ENCODE measurements at places on chromosomes 4 and X.

DNA sequence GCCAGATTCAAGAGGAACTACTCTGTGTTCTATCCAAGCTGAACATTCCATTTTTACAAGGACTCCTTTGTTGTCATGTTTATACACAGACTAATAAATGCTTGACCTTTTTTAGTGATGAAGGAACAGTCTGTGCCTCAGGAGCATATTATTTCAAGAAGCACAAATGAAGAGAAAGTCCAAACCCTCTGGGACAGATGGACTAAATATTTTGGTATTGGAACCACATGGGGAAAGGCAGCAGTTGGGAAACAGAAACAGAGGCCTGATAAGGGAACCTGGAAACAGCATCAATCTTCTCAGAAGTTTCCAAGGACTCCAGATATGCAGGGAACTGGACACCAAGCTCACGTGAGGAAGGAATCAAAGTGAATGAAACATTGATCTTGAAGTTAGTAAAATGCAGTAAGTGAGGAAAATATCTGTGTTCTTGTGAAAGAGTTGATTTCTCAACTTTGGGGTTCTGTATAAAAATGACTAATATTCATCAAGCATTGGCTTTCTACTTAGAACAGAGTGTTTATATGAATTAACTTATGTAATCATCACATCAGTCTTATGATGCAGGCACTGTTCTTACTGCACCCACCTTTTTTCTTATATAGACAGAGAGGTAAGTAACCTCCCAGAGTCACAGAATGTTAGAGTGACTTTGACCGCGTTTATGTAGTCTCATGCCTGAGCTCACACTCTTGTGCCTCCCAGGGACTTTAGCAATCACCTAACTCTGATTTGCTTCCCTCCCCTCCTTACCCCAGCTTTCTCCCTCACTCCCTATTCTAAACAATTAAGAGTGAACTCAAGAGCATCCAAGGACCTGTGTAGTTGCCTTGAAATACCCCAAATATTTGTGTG is 148.9 kb upstream of the JADE1 start:
- DNase-seq: no peak

DNA sequence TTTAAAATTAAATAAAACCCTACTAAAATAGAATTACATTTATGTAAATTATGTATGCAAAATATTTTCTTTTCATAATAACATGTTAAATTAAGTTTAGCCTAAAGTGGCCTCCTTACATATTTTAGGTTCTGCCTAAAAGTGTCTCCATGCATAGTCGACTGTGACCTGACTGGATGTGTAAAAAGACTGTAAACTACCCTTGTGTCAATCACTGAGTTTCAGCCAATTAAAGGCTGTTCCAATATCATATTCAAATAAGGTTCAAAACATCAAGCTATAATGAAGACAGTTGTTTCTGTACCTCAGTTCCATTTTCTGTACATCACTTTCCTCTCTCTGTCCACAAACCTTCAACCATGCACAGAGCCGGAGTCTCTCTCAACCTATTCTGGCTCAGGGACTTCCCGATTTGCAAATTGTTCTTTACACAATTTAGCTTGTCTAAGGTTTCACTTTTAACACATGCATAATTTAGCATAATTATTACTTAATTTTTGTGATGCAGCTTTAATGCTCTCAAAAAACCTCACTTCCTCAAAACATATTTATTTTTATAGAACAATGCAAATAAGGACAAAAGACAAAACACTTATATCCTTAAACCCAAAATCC is 60.1 kb downstream of the SH3RF1 start:
- no peak for DNase-seq

DNA sequence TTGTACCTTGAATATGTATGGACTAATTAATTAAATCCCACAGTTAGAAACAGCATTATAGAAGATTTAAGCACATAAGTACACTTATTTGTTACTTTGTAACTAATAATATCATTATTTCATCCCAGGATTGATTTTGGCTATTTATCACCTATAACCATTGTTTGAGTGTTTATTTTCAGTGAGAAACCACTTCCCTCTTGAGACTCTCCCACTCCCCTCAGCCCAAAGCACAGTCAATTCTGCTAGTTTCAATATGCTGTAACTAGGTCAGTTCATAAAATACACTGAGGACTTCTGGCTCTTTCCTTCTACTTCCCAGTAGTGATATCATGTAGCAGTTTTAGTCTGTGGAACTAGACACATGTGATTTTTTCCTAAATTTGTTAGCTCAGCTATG is 16.3 kb downstream of the OFD1 start:
- DNase-seq: no peak

DNA sequence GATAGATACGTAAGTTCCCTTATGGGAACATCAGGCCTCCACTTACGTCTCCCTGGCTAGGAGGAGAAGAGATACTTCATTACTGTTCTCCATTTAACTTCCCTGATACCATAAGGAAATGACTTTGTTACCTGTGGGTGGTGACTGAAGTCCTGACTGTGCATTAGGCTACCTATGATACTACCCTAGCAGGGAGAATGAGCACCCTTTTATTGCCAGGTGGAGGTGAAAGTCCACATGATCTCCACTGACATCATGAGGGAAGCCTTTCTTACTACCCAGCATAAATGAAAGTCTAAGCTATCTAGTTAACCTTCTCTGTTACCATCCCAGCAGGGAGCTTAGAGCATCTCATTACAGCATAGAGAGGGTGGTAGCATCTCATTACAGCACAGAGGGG is 24.4 kb upstream of the LAMTOR3 start:
- DNase-seq: no peak

- DNase-seq: no peak
Observed at GRCh38 chr4:108118505-108118904, 50.2 kb downstream of the LEF1 start.

GRCh38 chr4:85828027-85828890 is 353.3 kb downstream of the ARHGAP24 start:
- DNase-seq: no peak

GRCh38 chr4:152634110-152634760 is 45.6 kb downstream of the TMEM154 start:
- DNase-seq: no peak

GRCh38 chr4:26870576-26871262 is 10.1 kb downstream of the STIM2 start:
- no peak for DNase-seq

GRCh38 chr4:2057382-2058065 is 1.6 kb upstream of the NAT8L start:
- no peak for DNase-seq

DNA sequence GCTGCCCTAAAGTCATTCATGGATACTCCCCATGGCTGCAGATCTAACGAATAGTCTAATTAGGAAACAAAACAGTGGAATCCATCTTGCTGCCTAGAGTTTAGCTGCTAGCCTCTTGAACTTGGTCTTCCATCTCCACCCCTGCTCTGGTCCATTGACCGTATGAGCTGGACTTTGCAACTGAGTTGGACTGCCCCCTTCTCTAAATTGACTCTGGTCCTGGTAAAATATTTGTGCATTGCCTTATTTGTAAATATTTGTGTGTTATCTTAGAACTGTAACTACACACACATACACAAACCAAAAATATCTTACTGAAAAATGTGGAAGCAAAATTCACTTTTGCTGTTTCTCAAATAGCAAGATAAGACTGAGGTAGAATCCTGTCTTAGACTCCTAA is 181.3 kb downstream of the NWD2 start:
- no peak for DNase-seq

- no peak for DNase-seq
Observed at GRCh38 chr4:153538487-153539357, 72.6 kb downstream of the TMEM131L start.

GRCh38 chr4:8396762-8397406 is 43.6 kb downstream of the ACOX3 start:
- no peak for DNase-seq

GRCh38 chrX:101602077-101602476 is 15.7 kb downstream of the ARMCX6 start:
- DNase-seq: no peak

- DNase-seq: no peak
Observed at GRCh38 chr4:62360156-62360545, 1160.0 kb downstream of the ADGRL3 start.

DNA sequence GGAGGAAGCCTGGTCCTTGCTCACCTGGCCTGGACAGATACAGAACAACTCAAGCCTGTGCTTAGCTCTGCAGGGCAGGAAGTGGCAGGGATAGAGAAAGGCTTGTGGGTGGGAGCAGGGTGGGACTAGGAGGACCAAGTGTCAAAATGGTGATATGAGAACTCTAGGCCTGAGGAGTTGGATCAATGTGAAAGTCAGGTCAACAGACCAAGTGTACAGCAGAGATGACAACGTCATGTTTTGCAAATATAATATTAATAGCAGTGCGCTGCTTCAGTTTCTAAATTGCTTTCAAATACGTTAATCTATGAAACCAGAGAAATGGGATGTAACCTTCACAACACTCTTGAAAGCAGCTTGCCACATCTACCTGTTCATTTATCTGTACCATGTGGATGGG is 114.2 kb upstream of the MAP3K15 start:
- no peak for DNase-seq

- no peak for DNase-seq
Observed at GRCh38 chr4:125319311-125319710, 4.6 kb downstream of the FAT4 start.

DNA sequence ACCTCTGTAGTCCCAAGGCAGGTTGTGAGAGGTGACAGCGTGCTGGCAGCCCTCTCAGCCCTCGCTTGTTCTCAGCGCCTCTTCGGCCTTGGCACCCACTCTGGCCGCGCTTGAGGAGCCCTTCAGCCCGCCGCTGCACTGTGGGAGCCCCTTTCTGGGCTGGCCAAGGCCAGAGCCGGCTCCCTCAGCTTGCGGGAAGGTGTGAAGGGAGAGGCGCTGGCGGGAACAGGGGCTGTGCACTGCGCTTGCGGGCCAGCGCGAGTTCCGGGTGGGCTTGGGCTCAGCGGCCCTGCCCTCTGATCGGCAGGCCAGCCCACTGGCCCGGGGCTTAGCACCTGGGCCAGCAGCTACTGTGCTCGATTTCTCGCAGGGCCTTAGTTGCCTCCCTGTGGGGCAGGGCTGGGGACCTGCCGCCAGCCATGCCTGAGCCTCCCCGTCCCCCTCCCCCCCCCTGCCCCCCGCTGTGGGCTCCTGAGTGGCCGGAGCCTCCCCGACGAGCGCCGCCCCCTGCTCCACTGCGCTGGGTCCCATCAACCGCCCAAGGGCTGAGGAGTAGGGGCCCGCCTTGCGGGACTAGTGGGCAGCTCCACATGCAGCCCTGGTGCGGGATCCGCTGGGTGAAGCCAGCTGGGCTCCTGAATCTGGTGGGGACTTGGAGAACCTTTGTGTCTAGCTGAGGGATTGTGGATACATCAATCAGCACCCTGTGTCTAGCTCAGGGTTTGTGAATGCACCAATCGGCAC is 347.6 kb downstream of the KLHL13 start:
- DNase-seq: no peak

GRCh38 chrX:56762707-56763555 is 33.9 kb downstream of the NBDY start:
- no peak for DNase-seq

DNA sequence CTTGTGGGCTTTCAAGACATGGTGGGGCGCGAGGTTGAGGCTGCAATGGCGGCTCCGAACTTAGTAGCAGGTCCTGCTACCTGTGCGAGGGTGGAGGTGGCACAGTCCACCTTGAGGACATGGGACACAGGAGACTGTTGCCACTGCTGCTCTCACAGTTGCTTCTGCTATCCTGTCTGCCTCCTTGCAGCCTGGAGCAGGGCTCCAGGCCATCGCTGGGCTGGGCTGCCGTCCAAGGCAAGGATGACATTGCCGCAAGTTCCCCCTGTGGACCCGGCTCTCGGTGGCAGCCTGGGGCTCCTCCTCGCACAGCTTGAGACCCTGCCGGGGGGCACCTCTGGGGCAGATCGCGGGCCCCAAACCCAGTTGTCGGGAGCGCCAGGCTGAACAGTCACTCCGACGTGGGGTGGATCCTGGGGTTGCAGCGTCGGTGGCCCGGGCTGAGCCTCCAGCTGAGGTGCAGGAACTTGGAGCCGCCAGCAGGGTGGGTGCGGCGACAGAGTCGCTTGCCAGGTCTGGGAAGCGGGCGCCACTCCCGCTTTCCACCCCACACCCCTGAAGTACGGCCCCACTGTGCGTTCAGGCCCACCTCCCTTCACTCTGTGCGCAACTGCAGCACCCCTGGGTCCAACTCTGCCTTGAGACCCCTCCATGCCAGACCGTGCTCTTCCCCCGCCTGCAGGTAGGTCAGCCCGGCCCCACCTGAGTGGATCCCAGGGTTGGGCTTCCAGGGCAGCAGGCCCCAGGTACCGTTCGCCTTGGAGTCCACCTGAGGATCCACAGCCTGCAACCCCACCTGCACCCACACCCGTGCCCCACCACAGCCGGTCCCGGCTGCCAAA is 192.7 kb upstream of the NUDT6 start:
- DNase-seq: no peak

DNA sequence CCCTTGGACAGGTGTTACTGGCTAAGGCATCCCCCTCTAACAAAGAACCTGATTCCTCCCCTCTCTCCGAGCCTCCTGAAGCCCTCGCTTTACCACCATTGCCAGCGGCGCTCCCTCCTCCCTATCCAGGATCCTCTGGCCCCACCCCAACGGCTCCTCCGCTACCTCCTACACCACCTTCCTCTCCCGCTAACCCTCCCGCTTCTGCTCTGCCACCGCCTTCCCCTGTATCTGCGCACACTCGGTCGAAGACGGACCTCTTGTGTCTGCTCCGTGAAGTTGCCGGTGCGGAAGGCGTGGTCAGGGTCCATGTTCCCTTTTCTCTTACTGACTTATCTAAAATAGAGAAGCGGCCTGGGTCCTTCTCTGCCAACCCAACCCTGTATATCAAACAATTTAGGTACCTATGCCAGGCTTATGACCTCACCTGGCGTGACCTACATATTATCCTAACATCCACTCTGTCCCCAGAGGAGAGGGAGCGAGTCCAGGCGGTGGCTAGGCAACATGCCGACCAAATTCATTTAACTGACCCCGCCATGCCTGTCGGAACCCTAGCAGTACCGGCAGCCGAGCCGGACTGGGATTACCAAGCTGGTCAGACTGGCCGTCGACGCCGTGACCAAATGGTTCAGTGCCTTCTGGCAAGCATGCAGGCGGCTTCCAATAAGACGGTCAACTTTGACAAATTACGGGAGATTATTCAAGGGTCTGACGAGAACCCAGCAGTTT is 958.9 kb downstream of the RPA4 start:
- no peak for DNase-seq

GRCh38 chrX:10926891-10927290 is 184.2 kb upstream of the HCCS start:
- no peak for DNase-seq

- peak; percentile 49 for DNase-seq
Observed at GRCh38 chr4:176302283-176303275, 17.2 kb upstream of the SPCS3 start.

DNA sequence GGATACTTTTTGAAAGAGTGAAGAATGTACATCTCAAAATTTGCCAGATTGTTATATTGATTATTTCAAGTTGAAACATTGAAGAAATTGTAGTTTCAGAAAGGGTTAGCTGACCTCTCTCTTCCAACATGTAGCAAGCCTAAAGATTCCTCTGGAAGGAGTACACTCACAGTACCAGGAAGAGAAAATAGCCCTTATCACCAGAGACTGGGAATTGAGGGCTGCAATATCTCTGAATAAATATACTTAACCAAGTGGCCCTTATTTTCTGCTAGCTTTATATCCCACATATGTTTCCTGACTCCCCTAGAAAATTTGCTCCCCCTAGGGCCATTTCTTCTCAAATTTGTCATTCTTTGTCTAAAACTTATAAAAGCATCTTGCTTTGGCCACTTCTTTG is 332.2 kb downstream of the GASK1B start:
- no peak for DNase-seq

All from amniotic stem cell (primary cell).